ENCODE measurements at places on chromosomes 11 and 22. TPM values are rescaled to one million over a fixed set of nuclear protein-coding genes. Genes with fewer than 3 reads are reported as not detected.

Gene PNPLA5
- not detected for total RNA-seq

GRCh38 chr11:97746818-97747217, 1273.9 kb upstream of the CNTN5 start:
- no peak for DNase-seq

- DNase-seq = no peak
These were observed 4.4 kb upstream of the ZNRD2 start for GRCh38 chr11:65565624-65566453.

DNA sequence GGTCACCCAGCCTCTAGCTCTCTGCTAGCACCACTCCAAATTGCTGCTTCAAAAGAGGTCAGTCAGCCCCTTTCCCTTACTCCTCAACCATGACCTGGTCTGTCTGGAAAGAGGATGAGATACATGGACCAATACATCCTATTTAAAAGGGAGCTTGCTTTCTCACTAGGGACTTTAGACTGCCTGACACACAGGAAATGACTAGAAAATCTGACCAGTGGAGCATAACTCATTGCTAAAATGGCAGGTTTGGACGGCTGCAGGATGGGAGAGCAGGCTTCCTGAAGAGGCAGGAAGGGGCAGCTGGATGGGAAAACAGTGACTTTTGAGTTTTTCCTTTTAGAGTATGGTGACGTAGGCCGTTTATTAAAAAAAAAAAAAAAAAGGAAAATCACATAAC, 25.3 kb downstream of the STIM1 start:
- DNase-seq = no peak

DNA sequence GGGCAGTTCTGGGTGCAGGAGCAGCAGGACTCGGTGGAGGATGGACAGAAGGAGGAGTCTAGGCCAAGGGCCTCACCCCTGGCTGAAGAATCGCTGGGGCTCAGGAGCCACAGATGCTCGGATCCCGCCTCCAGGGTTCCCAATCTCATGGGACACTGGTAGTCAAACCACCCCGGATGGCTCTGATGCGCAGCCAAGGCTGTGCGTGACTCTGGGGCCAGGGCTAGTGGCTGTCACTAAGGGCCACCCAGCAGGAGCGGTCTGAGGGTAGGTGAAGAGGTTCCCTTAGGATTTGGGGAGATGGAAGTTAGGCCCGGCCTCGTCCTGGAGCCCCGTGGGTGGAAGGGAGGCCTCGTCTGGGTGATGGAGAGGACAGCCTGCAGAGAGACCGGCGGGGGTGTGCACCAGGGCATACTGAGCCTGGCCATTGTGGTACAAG, 300.6 kb downstream of the TBC1D22A start:
- no peak for DNase-seq

DNA sequence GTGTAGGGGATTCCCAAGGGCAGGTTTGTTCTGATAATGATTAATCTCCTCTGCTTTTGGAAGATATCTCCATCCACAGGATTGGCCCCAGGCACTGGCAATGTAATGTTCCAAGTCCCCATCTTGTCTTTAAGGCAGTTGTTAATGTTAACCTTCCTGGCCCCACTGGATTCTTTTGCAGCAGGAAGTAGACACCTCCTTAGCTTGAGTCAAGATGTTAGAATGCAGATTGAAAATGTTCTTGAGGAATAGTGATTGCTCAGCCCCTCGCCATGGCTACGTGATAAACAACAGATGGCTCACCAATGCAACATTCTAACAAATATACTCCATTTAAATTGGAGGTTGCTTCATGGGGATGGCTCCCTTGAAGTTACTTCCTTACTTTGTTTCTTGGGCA, 7.3 kb downstream of the HEPHL1 start:
- DNase-seq = no peak

DNA sequence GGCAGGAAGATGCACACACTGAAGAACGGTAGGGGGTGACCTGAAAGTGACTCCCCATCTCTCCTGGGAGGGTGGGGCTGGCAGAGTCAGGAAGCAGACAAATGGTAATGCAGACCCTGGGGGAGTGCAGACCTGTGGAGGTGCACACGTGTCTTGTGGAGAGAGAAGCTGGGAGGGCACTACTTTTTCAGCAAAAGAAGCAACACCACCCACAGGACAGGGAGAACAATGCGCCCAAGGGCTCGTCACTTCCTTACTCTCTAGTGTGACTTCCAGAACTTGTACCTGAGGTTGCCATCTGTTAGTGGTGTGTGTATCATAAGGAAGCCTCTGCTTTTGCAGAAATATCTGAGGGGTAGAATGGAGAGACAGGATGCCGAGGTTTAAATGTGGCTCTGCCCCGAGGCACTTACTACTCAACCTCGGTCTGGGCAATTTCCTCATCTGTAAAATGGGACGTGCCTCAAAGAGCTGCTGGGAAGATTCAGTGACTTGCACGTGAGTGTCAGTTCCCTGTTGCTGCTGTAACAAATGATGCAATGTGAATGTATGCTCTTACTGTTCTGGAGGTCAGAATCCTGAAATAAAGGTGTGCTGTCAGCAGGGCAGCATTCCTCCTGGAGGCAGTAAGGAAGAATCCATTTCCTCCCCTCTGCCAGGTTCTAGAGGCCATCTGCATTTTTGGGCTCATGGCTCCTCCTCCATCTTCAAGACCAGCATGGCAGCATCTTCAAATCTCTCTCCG, 323.4 kb downstream of the SHANK2 start:
- DNase-seq = no peak

DNA sequence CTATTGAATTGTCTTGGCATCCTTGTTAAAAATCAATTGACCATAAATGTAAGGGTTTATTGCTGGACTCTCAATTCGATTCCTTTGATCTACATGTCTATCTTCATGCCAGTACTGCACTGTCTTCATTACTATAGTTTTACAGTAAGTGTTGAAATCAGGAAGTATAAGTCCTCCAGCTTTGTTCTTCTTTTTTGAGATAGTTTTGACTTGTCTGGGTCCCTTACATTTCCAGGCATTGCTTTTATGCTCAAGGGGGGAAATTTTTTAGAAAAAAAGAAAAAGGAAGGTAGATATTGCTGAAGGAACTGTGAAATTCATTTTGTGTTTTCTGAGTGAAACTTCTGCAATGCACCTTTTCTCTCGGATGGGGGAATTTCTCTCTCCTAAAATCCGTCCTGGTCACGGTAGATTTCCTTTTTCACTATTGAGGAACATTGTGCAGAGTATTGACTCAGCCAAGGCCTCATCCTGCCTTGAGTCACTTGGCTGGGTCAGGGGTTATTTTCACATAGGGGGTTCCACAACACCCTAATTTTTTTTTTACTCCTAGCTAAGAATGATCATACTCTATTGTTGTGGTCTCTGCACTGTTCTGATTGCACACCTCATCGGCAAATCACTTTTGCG, 2.8 kb upstream of the ACER3 start:
- no peak for DNase-seq

DNA sequence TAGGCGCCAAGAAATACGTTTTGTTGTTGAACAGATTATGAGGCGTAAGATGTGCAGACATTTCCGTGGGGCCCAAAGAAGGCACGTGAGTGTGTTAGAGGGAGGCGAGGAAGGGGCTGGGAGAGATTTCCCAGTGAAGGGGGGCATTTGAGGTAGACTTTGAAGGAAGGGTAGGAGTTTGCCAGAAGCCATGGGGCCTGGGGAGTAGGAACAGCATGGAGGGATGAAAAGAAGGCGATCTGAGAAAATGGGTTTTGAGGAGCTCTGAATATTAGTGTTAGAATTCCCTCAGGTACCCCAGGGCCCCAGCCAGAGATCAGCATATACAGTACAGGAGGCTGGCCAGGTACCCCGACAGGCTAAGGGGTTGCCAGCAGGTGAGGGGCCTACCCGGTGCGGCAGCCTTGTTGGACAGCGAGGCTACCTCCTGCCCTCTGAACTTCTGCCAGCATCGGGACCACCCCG, 414 bp upstream of the MIEF1 start:
- DNase-seq = no peak

DNA sequence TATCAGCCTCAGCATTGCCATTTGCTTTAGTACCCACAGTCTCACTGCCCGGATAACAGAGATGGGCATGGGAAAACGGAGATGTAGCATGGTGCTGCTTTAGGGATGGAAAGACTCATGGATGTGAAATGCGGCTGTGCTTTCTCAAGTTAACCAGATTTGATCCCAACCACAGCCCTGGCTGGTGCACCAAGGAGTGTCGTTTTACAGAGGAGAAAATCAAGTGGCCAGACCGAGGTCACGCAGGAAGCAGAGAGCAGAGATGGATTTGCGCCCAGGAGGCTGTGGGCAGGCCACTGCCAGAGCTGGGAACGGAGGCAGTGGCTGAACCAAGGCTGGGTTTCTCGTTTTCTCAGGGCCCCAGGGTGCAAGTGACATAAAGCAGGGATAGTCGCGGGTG, 9.0 kb downstream of the MB start:
- DNase-seq = no peak

DNA sequence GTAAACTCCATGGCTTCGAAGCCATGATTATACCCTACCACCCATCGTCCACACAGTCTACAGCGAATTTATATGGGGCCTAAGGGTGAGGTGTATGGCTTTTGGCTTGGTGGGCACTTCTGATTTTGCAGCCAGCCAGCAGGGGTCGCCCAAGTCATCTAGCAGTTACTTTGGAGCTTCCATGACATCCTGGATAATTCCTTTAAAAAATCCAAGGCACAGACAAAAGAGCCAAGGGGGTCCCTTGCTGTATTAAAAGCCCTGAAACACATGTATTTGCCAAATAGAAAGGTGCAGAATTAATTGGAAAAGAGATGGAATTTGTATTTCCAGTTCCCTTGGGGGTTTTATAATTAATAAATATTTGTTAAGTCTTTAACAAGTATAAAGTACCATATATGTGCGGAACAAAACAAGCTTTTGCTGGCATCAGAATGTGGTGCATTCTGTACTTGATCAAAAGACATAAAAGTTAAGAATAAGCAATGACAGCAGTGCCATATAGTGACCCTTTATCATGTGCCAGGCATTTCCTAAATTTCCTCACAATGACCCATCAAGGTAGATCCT, 132.8 kb upstream of the PITPNB start:
- DNase-seq = peak; percentile 41

- no peak for DNase-seq
These were observed 2.8 kb downstream of the GALNT18 start for GRCh38 chr11:11618973-11619435.

- no peak for DNase-seq
These were observed 439.1 kb downstream of the ETS1 start for GRCh38 chr11:128148208-128148607.

DNA sequence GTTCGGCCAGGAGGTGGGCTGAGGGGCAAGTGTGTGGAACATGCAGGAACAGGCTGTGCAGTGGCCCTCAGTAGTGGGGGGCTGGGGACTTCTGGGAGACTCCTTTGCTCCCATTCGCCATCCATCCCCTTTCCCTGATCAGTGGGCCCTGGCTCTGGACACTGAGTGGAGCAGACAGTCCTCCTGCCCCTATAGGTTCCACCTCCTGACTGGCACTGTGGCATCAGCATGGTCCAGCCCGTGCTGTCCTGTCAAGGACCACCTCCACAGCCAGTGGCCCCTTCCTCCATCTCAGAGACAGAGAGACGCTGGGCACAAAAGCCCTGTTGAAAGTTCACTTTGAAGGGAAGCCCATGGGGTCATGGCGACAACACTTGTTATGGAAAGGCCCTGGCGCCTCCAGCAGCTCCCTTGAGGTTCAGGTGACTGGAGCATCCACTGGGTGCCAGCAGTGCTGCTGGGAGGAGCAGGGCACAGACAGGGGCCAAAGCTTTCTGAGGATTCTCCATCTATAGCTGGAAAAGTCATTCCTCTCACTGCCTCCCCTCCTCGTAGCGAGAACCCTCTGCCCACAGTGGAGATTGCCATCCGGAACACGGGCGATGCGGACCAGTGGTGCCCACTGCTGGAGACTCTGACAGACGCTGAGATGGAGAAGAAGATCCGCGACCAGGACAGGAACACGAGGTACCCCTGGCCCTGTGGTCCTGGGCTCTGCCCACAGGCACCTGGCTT, 5.6 kb downstream of the DERL3 start:
- DNase-seq = no peak

- no peak for DNase-seq
These were observed 104.5 kb downstream of the NTM start for GRCh38 chr11:131474947-131475346.

- no peak for DNase-seq
These were observed 57.5 kb upstream of the PPARA start for GRCh38 chr22:46092670-46093410.

Gene TMEM25
- total RNA-seq = 14.0 TPM

- DNase-seq = no peak
These were observed 7.2 kb downstream of the TMEM86A start for GRCh38 chr11:18705651-18706281.

DNA sequence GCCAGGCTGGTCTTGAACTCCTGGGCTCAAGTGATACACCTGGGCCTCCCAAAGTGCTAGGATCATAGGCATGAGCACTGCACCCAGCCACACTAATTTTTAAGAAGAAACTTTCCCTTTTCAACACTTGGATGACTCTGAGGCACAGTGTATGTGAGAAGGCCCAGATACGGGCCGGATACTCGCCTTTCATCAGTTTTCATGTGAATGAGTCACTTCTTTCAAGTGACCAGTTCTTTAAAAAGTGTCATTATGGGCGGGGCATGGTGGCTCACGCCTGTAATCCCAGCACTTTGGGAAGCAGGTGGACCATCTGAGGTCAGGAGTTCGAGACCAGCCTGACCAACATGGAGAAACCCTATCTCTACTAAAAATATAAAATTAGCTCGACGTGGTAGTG, 120.8 kb downstream of the CTTN start:
- no peak for DNase-seq

- DNase-seq = no peak
These were observed 10.1 kb upstream of the FADS3 start for GRCh38 chr11:61901397-61901796.

DNA sequence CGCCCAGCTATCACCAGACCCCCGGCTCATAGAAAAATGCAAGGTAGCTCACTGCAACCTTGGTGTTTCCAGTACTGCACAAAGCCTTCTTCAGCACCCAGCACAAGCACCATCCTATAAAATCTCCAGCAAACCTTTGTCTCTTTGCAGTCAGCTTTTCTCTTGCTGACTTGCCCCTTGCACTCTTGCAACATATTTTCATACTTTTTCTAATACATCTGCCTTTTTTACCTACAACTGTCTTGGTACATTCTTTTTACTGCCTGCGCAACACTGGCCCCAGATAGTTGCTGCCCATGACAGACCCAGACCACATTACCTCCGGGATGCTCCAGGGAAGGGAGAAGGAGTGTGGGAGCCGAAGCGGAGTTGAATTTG, 142.4 kb downstream of the MPPED1 start:
- DNase-seq = no peak

DNA sequence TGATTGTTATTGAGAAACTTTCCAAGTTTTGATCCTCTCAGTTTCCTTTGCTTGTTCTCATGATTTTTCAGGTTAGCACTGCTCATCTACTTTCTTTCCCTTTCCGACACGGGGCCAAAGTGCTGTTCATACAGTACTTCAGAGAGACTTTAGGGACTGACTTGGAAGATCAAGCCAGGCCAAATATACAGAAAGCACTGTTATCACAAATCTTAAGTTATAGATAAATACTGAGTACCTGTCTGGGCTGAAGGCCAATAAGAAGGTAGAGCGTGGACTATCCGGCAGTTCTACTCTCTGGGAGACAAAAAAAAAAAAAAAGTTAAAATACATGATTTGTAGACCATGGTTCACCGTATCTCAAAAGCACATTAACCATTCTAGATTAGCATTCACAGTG, 46.2 kb downstream of the AMBRA1 start:
- DNase-seq = no peak
